Stimulated activated CD8-positive, alpha-beta memory T cell treated with anti-CD3 and anti-CD28 coated beads, Interleukin-7, amount 100 ng/mL, for 4 hours (primary cell): ENCODE measurements at places on chromosomes 7 and 10.

DNA sequence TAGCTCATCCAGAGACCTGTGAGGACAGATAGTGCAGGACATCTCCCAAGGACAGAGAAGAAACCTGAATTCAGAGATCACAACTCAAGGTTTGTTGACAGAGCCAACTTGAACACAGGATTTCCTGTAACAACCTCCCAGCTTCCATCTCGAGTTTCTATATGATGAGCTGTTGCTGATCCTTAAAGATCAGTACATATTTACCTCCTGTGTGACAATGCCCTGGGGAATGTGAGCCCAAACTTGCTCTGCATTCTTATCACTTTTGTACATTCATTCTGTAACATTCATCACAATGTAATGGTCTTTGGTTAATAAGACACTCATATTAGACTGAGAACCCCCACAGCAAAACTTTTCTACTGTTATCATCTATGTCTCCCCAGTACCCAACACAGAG is 468.6 kb downstream of the XPNPEP1 start:
- no peak for DNase-seq

- no peak for DNase-seq
Observed at GRCh38 chr7:1948301-1948796, 278.3 kb downstream of the ELFN1 start.

DNA sequence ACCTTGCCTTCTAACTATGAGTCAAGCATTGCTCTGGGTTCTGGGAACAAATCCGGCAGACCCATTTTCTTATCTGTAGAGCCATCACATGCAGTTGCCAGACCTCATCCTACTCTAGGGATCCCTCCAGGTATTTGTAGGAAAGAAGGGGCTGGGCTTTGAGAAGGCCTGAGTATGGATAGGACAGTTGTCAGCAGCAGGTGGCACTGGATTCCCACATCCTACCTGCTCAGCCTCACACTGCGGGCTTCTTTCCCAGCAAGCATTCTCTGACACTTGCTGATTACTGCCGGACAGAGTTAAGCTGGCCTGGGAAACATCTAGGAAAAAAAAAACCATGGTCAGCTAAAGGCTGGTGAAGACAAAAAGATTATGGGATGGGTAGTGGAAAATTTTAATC is 224.1 kb downstream of the CCSER2 start:
- no peak for DNase-seq

DNA sequence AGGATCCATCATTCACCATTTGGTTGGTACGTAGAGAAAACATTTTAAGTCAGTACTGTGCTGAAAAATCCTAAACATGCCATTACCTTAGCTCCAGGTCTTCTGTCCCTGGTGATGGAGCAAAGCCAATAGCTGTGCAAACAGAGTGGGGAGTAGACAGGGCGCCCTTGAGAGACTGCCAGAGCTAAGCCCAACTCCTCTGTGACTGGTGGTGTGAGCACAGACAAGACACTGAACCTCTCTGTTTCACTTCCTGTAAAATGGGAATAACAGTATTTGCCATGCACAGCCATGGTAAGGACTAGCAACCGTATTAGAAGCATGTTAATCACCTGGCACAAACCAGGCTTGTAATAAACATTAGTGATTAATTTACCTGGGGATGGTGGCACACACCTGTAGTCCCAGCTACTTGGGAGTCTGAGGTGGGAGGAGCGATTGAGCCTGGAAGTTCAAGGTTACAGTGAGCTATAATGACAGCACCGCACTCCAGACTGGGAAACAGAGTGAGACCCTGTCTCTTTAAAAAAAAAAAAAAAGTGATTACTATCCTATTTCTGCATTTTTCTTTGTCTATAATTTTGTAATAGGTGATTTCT is 28.7 kb downstream of the LYZL1 start:
- DNase-seq = no peak

GRCh38 chr10:117718986-117719920 is 176.7 kb downstream of the EMX2 start:
- DNase-seq = no peak
